ENCODE measurements at places on chromosomes 7 and 10.

DNA sequence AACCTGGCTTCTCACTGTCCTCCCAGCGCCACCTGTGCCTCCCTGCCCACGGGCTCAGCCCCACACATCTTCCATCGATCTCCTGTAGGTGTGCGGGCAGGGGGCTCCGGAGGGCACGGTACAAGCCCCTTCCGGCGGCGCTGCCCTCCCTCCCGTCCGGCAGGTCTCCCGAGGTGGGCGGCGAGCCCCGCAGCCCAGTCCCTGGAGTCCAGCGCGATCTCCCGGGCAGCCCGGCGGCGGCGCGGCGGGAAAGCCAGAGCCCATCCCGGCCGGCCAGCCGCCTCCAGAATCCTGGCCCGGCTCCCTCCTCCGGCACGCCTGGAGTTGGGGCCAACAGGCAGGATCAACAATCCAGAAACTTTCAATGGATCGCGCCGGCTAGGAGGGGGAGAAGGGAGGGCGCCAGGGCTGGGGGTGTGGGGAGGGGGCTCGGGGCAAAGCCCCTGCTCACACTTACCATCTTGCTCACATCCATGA lies 100.1 kb downstream of the HIP1 start:
- peak; percentile 74 for DNase-seq

DNA sequence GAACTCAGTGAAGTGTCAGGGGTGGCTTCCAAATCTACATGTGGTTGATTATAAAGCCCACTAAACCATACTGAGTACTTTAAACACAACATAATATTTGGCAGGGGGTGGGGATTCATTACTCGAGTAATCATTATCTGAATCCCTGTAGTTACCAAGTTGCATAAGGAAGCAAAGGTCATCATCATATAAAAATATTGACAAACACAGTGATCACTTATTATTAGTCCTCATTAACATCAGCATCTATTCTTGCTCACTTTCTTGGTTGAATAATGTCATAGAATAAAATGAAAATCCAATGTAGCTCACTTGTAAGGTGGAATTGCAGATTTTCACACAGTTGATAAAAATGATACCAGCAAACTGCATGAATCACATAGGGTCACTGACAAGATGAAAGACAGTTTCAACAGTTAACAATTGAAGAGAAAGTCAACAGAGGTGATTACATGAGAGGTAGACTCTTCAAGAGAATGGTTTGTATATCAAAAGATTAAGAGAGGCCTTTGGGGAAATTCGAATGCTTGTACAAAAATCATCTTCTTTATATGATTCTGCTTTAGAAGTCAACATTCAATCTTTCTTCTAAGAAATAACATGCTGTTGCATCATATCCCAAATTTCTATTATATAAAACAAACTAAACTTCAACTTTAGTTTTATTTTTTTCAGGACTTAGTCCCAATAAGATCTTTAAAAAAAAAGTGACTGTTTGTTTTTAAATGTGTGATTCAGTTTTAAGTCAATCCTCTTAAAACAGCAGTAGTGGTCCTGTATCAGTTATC lies 185.5 kb upstream of the KLF14 start:
- DNase-seq: no peak

GRCh38 chr7:56121440-56121839 lies 5.2 kb upstream of the NUPR2 start:
- DNase-seq: no peak

GRCh38 chr10:102554531-102554930 lies 50.8 kb downstream of the SUFU start:
- no peak for DNase-seq

GRCh38 chr10:1551636-1552338 lies 185.5 kb downstream of the ADARB2 start:
- peak; percentile 44 for DNase-seq
